ENCODE measurements at places on chromosomes 16 and 17.

GRCh38 chr16:19162085-19162484 lies 6.0 kb upstream of the SYT17 start:
- no peak for DNase-seq

GRCh38 chr17:35986643-35987042 lies at the start of gene CCL14:
CCL14 (minus strand) TSS chr17:35986729; CDS start chr17:35986649, 80 bp downstream.
- DNase-seq, result no peak

- no peak for DNase-seq
These were observed 18.8 kb downstream of the PCTP start for GRCh38 chr17:55769625-55770000.

DNA sequence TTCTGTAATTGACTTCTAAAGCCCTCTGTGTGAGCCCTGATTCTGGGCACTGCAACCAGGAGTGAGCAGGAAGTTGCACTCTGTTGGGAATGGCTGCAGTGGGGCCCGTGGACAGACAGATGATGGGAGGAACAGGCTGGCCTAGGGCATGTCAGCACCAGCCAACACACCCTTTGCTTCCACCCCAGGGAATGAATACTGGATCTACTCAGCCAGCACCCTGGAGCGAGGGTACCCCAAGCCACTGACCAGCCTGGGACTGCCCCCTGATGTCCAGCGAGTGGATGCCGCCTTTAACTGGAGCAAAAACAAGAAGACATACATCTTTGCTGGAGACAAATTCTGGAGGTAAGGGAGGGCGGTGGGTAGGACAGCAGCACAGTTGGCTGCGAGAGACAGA lies 10.8 kb upstream of the LPCAT2 start:
- no peak for DNase-seq

Data from activated T-cell treated with anti-CD3 and anti-CD28 coated beads, Interleukin-2, amount 50 U/mL, for 72 hours (primary cell).